ENCODE measurements at places on chromosomes 3 and 15.

- DNase-seq: no peak
Observed at GRCh38 chr3:190009614-190010013, 111.1 kb downstream of the P3H2 start.

GRCh38 chr15:39497016-39497758, 83.7 kb upstream of the THBS1 start:
- DNase-seq: no peak

DNA sequence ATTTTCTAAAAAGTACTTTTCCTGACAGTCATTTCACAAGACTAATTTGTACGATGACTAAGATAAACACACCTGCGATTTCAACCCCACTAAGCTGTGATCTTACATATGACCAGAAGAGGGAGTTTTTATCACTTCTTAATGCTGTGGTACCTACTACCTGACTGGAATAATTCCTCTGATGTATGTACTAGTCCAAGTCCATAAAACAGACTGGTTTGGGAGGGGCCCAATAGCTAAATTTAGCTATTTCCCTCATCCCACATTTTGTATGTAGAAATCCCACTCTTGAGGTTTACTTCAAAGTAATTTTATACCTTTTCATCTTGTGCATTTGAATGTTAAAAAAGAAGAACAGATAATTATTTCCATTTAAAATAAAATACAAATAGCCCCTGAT, 49.7 kb upstream of the SCAANT1 start:
- DNase-seq: no peak

GRCh38 chr3:33808559-33808958, 10.1 kb downstream of the PDCD6IP start:
- no peak for DNase-seq

DNA sequence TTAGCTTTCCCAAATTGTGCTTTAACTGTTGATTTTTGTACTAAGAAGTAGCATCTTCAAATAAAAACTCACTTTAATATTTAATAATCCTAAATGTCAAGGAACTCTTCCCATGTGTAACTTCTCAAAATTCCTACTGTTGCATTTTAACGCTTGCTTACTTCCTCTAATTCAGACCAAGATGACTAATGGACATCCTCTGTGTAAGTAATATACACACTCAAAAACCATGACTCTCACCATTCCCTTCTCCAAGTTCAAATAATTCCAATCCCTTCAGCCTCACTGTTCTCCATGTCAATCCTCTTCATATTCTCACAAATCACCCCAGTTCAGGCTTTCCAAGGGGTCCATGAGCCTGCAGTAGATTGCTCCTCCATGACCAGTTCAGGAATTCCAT, 13.0 kb downstream of the MRPL46 start:
- no peak for DNase-seq

GRCh38 chr3:57127891-57128518, 37.1 kb downstream of the IL17RD start:
- no peak for DNase-seq

DNA sequence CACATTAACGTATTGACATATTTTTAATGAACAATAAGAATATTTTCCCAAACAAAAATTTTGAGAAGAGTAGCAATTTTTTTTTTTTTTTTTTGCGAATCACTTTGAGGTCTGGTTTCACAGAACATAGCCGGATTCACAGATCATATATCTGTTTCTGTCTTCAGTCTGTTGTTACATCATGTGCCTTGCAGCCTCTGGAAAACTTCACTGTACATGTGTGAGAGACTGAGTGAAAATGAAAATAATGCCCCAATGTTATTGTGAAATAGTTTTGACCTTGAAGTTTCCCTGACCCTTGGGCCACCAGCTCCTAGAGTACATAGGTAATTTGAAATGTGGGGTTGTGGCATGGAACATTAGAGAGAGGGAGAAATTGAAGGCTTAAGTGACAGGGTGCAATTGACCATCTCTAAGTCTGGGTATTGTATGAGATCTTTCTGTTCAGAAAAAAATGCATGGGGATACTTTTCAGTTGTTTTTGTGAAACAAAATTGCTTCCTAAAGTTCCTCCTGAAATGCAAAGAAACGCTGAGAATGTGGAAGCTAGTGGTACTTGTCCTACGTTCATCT, 14.0 kb downstream of the ITPR1 start:
- no peak for DNase-seq

DNA sequence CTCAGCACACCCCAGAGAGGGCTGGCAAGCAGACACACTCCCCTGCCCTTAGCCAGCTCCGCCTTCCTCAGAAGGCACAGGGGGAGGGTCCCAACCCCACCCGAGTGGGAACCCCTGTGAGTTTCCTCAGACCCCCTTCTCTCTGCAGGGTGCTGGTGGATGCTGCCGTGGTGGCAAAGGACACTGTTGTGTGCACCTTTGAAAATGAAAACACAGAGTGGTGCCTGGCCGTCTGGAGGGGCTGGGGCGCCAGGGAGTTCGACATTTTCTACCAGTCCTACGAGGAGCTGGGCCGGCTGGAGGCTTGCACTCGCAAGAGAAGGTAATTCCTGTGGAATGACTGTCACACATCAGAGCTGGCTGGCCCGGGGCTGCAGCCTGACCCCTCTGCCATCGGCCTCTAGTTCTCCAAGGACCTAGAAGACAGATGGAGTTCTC, 149.4 kb downstream of the LRRK1 start:
- no peak for DNase-seq

- no peak for DNase-seq
Observed at GRCh38 chr15:20341901-20342600, 199.5 kb downstream of the GOLGA6L6 start.

- no peak for DNase-seq
Observed at GRCh38 chr3:121274411-121274810, 271.4 kb downstream of the POLQ start.

GRCh38 chr15:75891895-75892294, 11.8 kb upstream of the FBXO22 start:
- no peak for DNase-seq

GRCh38 chr3:126811530-126811929, 107.5 kb downstream of the CHCHD6 start:
- no peak for DNase-seq

GRCh38 chr3:99720985-99721632, 82.7 kb downstream of the COL8A1 start:
- no peak for DNase-seq

DNA sequence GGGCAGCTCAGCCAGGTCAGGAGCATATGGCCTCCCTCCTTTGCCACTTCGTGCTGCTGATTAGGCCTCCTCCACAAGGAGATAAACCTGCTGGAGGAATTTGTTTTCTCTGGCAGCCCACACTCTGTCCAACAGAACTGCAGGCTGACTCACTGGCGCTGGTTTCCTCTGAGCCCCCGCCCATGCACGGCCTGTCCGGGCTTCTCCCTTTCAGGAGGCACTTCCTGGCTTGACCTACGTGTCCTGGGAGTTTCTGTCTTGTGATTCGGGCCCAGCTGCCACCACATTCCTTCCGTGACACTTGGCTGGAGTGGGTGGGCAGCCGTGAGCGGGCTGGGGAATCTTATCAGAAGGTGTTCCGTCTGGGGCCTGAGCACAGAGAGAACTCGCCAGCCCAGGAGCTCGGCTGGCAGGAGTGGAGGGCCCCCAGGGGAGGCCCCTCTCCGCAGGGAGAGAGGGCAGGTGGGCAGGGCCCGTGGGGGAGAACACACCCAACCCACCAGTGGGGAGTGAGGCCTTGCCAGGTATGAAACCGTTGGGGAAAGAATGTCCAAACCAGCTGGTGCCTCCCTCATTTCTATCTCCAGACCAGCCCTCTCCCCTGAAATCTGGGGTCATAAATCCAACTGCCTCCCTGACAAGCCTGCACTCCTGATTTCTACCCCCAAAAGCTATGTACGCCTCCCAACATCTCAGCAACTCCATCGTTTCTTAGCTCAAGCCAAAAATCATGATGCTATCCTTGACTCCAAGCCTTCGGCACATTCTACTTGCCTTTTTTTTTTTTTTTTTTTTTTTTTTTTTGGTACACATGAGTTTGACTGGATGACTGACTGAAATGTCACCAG, 110.6 kb upstream of the MEF2A start:
- DNase-seq: no peak

- DNase-seq: no peak
Observed at GRCh38 chr15:32679298-32679690, 37.8 kb downstream of the SCG5 start.

GRCh38 chr15:65766422-65767263, 25.4 kb downstream of the DENND4A start:
- DNase-seq: no peak

- no peak for DNase-seq
Observed at GRCh38 chr3:173003471-173003870, 137.6 kb downstream of the SPATA16 start.

- no peak for DNase-seq
Observed at GRCh38 chr3:48112813-48113212, 75.4 kb downstream of the CDC25A start.

GRCh38 chr3:63863150-63864007, at the start of the genes ATXN7 and THOC7:
TSS of gene ATXN7 (plus strand) at chr3:63863867. CDS start at chr3:63912599, 48,732 bp downstream.
TSS of gene THOC7 (minus strand) at chr3:63863805. CDS start at chr3:63863790, 15 bp downstream.
- peak; percentile 66 for DNase-seq

DNA sequence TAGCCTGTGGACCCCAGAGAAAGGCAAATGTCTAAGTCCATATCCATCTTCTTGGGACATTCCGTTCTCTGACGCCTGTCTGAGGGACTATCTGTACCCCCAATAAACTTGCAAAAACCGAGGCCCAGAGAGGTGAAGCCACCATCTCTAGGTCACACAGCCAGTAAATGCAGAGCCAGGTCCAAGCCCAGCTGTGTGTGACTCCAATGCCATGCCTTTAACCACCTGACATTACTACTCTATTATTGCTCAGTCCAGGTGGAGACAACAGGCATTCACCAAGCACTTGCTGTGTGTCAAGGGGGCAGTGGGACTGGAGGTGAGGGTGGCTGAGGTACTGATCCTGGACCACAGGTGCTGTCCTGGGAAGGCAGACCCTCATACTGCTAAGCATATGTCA, 25.4 kb downstream of the CYP8B1 start:
- no peak for DNase-seq

DNA sequence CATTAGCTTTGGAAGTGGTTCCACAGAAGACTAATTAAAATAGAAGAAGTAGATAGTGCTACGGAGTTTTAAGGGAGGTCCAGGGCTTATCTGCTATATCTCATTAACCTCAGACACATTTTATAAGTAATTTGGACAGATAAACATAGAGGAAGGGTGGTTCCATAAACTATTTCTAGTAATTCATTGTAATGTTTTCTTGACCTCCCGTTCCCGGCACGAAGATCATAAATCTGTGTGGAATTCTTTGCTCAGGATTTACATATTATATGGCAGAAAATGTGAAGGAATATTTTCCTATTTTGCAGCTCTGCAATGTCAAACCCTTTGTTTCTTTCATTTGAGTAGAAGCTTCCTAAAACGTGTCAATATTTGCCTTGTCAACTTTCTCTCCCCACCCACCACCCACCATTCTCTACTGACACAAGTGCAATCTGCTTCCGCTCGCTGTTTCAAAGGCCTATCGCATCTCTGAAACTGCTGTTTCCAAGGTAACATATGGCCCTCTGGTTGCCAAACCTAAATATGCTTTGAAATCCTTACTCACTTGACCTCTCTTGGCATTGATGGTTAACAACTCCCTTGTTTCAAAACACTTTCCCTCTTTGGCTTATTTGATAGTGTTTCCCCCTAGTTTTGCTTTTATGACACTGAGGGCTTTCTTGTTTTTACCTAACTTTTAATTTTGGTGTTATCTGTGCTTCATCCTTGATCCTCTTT, 21.4 kb upstream of the PLSCR5 start:
- DNase-seq: no peak

- no peak for DNase-seq
Observed at GRCh38 chr3:173932624-173933023, 535.1 kb downstream of the NLGN1 start.

- no peak for DNase-seq
Observed at GRCh38 chr3:146065573-146066006, 95.4 kb downstream of the PLOD2 start.

- no peak for DNase-seq
Observed at GRCh38 chr15:50134524-50135024, 15.5 kb upstream of the ATP8B4 start.

- no peak for DNase-seq
Observed at GRCh38 chr3:40047406-40047805, 238.0 kb downstream of the MYRIP start.

GRCh38 chr3:133835418-133835743, 29.8 kb downstream of the SRPRB start:
- DNase-seq: no peak

DNA sequence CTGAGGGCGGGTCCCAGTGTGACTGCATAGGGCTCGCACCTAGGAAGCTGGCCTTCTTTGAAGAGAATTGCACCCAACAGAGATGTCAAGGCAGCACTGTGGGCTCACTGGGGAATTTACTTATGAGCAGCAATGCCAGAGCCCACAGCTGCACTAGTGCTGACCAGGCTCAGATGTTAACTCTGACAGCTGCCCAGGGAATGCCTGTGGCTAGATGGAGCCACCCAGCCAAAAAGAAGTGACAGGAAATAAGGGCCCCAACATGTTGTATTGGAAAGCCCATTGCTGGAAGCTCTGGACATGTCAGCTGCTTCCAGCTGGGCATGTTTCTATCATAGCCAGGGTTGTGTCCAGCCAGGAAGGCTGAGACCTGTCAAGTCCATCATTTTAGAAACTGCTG, 90.9 kb upstream of the ZNF280D start:
- DNase-seq: no peak

DNA sequence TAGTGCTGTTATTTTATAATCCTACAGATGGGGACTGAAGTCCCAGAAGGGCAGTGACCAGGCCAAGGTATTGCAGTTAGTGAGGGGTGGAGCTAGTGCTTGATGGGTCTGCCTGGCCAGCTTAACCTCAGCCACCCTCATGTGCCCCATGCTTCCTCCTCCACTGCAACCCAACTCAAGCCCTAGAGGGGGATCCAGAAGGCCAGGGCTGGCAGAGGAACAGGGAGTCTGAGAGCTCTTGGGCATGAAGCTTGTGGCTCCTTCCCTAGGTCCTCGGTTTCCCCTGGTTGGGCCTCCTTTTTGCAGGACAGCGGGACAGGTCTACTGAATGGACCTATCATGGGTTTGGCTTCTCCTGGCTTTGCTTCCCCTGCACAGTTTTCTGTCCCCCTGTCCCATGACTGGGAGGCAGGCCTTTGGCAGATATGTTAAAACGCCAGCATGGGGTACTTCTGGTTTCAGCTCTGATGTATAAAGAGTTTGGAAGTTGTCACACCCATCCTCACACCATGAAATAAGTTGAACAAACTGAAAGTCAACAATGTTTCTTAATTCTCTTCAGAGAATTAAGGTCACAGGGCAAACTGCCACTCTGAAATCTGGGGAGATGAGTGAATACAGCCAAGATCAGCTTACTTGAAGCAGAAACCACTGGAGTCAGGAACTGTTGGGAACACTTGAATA, 103.3 kb downstream of the SMAD6 start:
- DNase-seq: no peak
